Stromal cell of bone marrow (primary cell): ENCODE measurements at places on chromosomes 12 and 14.

DNA sequence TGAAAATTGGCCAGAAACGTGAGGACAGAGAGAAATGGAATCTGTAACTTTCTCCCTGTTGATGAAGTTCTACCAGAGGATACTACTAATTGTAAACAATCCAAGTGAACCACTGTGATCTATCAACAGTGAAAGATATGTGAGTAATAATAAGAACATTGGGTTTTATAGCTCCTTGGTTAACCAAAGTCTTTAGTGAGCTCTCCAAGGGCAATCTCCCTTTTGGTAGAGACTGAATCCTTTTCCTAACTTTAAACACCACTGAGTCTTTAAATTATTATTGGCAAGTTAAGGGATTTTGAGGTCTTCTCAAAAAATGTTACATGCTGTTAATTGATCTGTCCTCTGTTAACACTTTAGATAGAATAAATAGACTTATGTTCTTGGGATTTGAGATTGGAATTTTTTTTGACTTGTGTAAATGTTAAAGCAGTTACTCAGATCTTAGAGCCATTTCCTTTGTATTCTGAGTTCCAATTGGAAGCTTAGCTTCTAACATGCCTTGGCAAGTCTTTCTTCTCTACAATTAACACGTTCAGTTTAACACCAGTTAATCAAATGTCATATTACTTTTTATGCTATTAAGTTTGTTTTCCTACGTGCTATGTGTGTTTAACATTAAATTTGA lies 338.2 kb upstream of the DDHD1 start:
- peak; percentile 31 for DNase-seq

DNA sequence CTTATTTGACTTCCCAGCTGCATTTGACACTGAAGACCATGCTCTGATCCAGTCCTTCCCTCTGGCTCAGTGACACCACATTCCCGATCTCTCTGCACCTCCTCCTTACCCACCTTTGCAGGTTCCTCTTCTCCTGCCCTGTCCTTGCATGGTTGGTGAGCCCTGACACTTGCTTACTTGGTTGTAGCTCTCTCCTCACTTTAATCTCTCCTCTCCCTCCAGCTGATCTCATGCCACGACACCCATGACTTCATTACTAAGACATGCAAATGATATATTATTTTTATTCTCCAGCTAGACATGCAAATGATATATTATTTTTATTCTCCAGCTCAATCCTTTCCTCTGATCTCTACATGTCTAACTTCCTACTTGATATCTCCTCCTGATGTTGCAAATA lies at the start of gene SERPINA9:
Gene SERPINA9, minus strand, starts transcription at position 175 of the 400 bp plus-strand sequence. CDS start 6,357 bp downstream, outside the sequence.
- no peak for DNase-seq

- peak; percentile 78 for DNase-seq
Measured at GRCh38 chr14:20998674-20999366, at the start of gene SLC39A2. SLC39A2 (plus strand) TSS chr14:20999293; CDS start chr14:20999447, 154 bp downstream.

DNA sequence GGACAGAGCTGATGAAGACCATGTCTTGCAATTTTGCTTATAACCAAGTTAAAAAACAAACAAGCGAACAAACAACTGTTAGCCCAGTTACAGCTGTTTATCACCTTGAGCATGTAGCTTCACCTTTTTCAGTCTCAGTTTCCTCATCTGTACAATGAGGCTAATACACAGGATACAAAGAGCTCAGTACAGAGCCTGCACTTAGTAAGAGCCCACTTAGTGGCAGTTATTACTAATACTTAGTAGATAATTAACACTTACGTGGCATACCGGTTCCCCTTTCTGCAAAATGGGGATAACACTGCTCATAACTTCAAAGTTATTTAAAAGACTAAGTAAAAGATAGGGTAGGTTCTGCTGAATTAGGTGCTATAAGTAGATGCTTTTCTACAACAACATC lies 228.0 kb downstream of the MON2 start:
- no peak for DNase-seq

DNA sequence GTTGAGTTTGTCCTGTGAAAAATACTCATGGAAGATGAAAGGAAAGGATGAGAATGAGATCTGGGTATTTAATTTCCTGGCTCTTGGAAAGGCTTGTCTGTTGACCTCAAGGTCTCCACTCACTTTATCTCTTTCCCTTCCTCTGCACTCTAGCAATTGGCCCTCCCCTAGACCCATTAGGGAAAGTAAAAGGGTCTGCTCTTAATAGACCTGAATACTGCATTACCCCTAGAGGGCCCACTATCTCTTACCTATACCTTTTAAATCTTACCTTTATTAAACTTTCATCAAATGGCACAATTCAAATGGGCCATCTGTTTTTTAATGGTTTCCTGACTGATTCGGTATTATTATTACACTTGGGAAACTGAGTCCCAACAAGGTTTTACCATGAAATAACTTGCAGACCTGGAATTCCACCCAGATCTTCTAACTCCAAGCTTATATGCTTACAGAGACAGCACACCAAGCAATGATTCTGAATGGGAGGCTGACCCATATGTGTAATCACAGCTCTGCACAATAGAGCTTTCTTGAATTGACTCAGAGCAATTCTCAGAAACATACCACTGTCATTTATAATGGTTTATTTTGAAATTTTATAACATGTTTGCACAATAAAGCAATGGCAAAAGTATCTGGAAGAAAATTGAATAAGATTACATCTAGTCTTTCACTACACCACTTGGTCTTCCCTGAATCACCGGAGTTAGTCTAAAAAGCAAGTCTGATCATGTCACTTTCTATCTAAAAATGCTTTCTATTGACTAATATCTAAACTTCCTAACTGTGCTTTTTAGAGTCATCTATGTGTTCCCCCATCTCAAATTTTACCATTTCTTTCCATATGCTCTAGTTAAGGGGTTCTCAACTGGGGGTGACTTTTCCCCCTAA lies 618.5 kb downstream of the NRXN3 start:
- DNase-seq, result no peak

GRCh38 chr14:105433161-105433605 lies 13.6 kb downstream of the MTA1 start:
- no peak for DNase-seq

DNA sequence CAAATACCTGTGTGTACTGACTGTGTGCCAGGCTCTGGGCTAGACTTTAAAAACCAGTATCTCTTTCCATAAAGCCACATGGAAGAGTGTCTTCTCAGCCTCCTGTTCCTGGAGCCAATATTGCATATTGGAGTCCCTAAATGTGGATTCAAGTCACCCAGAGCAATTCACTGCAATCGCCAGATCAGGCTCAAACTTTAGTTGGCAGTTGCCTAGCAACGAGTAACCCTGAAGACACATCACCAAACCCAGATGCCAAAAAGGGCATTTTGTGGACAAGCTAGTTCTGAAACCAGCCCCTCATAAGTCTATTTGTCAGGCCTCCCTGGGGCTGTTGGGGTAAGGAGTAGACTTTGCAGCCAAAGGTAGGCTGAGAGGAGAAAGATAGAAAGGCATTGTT lies 13.7 kb downstream of the DPF3 start:
- DNase-seq, result no peak

DNA sequence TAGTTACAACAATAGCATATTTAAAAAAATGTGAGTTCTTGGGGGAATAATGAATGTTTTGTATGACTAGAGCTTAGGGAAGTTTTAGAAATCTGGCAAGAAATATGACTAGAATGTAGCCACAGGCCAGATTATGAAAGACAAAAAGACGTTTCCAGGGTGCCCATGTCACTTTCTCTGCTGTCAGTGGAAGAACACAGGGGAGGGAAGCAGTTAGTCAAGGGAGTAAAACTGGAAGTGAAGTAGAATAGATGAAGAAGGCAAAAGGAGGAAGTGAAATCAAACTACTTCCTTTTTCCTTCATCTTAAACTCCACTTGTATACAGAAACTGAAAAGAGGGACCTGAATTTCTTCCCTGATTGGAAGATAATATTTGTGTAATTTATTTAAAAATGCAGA lies 81.2 kb upstream of the ATP2B1 start:
- DNase-seq, result no peak

DNA sequence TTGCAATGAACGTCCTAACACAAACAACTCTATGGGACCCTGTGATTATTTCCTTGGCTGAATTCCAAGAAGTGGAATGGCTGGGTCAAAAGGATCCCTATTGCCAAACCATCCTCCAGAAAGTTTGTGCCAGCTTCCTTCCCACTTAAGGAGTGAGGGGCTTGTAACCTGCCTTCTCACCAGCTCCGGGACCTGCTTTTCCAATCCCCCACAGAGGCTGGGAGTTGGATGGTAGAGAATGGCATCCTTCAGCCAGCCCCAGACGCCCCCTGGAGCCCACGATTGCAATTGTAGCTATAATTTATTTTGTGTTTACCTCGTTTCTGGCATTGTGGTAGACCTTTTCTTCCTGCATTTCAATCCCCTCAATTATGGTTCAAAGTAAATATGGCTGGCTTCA lies 9.7 kb upstream of the ZDHHC22 start:
- no peak for DNase-seq

- DNase-seq, result no peak
Measured at GRCh38 chr14:104313674-104314073, 175.3 kb downstream of the KIF26A start.

GRCh38 chr12:5622280-5622679 lies 190.4 kb downstream of the NTF3 start:
- DNase-seq, result peak; percentile 19

DNA sequence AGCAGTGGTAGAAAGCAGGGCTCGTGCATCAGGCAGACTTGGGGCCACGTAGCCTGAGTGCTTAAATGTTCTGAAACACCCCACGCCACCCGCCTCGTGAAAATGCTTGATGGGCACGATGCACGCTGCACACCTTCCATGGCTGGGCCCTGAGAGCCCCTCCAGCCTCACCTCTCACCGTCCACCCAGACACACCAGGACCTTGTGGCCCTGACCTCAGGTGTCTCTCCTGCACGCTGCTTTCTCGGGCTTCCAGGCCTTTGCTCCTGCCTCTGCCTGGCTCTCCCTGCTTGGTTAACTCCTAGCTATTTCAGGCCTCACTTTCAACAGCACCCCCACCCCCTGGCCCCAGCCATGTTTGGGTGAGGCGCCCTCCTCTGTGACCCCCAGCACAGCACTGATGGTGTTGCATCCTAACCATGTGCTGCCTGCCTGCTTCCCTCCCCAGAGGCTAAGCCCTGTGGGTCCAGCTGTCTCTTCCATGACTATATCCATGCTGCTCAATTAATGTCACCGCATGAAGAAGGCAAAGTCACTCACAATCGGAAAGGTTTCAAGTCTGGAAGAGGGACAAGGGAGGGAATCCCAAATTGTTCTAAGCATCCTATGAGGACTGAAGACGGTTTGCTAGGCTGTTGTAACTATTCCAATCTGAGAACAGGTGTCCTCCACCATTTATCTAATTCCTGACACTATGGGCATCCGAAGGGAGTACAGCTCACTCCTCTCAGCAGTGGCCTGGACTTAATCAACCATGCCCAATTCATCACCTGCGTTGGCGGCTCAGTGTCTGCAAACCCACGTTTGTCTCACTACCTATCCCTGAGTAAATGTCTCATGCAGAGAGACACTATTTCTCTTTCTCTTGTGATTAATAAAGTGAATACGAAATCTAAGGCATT lies 82.2 kb downstream of the CCDC88C start:
- DNase-seq, result no peak

DNA sequence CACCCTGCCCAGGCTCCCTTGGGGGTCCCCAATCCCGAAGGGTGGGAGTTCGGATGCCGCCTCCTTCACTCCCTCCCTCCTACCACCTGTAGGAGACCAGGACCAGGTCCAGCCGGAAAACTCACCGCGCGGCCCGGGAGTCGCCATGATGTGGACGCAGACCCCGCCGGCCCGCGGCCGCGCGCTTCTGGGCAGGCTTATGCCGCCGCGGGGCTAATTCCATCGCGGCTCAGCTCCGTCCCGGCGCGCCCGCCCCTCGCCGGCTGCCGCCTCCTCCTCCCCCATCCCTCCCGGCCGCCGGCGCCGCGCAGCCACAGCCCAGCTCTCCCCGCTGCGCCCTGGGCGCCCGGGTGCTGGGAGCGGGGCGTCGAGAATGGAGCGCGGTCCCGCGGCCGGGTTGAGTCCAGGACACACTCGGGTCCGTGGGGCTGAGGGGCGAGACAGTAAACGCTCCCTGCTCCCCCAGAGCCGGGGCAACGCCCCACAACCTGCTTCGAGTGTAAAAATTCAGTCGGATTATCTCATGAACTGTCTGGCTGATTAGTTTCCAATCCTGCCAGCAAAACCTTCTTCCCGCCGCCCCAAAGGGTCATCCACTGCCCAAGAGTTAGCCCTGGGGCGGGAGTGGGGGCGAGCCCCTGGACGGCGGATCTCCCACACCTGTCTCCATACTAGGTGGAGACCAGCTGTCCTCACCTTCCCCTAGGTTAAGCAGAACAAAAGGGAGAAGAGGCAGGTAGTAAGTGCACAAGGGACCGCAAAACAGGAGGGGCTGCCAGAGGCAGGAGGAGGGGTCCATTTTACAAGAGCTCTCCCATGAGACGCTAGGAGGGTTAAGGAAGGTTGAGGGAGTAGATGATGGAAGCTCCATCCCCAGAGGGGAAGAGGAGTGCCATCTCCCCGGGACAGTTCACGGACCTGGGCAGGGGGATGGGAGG lies at the start of gene ANO2:
Gene ANO2, minus strand, starts transcription at position 189 of the 938 bp plus-strand sequence. Its CDS starts 42 bp downstream, at position 147.
- no peak for DNase-seq

DNA sequence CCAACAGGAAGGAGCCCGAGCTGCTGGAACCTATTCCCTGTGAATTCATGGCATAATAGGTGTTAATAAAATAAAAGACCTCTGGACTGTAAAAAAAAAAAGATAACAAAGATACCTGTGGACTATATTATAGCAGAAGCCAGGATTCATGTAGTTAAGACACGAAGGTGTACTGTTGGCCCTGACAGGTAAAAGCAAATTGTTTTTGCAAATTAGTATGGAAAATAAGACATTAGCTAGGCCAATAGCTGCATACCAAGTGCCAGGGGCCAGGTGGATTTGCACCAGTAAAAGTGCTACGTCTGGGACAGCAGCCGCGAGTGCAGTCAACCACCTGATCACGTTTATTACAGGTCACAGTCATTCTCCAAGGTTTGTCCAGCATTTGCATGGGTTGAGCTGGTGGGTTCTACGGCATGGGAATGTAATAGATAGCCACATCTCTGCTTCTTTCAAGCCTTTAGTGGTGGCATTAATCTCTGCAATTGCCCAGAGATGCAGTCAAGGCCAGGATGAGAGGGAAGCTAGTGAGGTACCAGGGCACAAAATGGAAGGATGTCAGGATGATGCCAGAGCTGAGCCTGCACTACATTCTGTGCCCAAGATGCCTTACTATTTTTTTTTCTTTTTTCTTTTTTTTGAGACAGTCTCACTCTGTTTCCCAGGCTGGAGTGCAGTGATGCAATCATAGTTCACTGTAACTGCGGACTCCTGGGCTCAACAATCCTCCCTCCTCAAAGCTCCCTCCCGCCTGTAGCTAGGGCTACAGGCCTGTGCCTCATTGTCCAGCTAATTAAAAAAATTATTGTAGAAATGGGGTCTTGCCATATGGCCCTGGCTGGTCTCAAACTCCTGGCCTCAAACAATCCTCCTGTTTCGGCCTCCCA lies 26.3 kb downstream of the TNFAIP2 start:
- DNase-seq, result no peak

GRCh38 chr12:8831116-8831515 lies 8.7 kb downstream of the A2ML1 start:
- no peak for DNase-seq

- no peak for DNase-seq
Measured at GRCh38 chr12:120388691-120389481, 19.9 kb upstream of the MSI1 start.
